ENCODE measurements at places on chromosomes 1 and 21.
A peak's percentile ranks its signal among the peaks of the same experiment; 100 is the strongest.

GRCh38 chr1:172069534-172069933 lies 228.2 kb downstream of the DNM3 start:
- no peaks in the 10 kb centered on the region for H3K4me1 ChIP-seq
- H3K36me3 ChIP-seq = no peaks in the 10 kb centered on the region
- no peak overlapping the region for H3K4me3 ChIP-seq
- no peak for DNase-seq
- H3K27ac ChIP-seq = no peak overlapping the region

DNA sequence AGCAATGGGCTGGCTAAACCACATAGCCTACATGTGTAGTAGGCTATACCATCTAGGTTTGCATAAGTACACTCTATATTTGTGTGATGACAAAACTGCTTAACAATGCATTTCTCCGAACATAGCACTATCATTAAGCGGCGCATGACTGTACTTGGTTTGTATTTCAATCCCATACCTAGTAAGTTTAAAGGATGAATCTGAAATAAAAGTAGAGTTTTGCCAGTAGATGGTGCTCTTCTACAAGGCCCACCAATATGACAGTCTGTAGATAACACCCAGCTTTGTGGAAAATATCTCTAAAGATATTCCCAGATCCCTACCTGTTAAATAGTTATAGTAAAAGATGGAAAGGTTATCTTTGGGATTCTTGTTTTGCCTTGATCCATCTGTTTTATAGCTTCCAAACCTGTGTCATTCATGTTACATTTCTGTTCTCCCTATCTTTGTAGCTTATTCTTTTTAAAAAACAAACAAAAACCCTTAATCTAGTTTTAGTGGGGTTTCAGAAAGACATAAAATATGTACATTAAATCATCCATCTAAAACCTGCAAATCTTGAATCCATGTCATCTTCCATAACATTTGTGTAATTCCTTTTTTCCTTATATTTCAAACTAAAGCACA lies 33.9 kb upstream of the ASPM start:
- no peak overlapping the region for H3K27ac ChIP-seq
- no peaks in the 10 kb centered on the region for H3K27me3 ChIP-seq
- peak; percentile 86 for DNase-seq
- H3K36me3 ChIP-seq = no peaks in the 10 kb centered on the region
- no peaks in the 10 kb centered on the region for H3K4me1 ChIP-seq

DNA sequence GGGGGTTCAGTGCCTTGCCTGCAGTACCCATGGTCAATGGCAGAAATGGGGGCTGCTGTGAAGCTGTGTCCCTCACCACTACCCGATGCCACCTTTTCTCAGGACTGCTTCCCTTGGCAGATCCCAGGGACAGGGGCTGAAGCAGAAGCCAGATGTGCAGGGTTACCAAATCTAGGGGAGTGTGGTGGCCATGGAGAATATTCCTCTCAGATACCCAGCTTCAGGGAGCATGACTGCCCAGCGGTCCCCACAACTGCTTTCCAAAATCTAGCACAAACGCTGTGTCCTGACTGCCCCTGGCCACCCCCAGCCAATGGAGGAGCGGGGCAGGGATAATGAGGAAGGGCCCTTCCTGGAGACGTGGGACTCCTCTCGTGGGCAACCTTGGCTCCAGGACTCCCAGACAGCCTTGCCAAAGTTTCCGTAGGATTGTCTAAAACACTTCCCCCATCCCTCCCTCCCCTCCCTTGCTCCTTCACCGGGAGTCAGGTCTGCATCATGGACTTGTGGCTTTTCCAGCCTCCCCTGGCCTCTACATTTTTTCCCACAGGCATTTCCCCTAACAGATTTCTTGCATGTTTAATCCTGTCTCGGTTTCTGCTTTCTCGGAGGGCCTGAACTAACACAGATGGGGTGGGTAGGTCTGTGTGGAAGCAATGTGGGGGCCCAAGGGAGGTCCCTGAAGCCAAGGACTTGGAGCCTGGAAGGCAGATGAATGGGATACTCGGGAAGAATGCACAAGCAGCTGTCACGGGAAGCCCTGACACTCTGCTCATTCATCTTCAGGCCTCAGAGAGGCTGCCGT lies 80.5 kb downstream of the OMA1 start:
- no peak overlapping the region for H3K4me3 ChIP-seq
- no peaks in the 10 kb centered on the region for H3K36me3 ChIP-seq
- no peak for DNase-seq
- H3K27me3 ChIP-seq = no peaks in the 10 kb centered on the region
- H3K4me1 ChIP-seq = no peaks in the 10 kb centered on the region

GRCh38 chr1:39829791-39830533 lies 41.3 kb upstream of the BMP8B start:
- no peaks in the 10 kb centered on the region for H3K36me3 ChIP-seq
- H3K27me3 ChIP-seq = no peaks in the 10 kb centered on the region
- peak; percentile 99 for DNase-seq
- no peak overlapping the region for H3K4me3 ChIP-seq
- H3K4me1 ChIP-seq = peaks cover 8% of the 10 kb centered on the region
- peak overlapping the region; percentile 66 for H3K27ac ChIP-seq

GRCh38 chr1:152926091-152926490 lies 17.7 kb downstream of the IVL start:
- no peaks in the 10 kb centered on the region for H3K4me1 ChIP-seq
- H3K27ac ChIP-seq = no peak overlapping the region
- H3K4me3 ChIP-seq = no peak overlapping the region
- no peaks in the 10 kb centered on the region for H3K27me3 ChIP-seq
- peak; percentile 75 for DNase-seq
- no peaks in the 10 kb centered on the region for H3K36me3 ChIP-seq
